ENCODE measurements at places on chromosomes 1 and 21.

DNA sequence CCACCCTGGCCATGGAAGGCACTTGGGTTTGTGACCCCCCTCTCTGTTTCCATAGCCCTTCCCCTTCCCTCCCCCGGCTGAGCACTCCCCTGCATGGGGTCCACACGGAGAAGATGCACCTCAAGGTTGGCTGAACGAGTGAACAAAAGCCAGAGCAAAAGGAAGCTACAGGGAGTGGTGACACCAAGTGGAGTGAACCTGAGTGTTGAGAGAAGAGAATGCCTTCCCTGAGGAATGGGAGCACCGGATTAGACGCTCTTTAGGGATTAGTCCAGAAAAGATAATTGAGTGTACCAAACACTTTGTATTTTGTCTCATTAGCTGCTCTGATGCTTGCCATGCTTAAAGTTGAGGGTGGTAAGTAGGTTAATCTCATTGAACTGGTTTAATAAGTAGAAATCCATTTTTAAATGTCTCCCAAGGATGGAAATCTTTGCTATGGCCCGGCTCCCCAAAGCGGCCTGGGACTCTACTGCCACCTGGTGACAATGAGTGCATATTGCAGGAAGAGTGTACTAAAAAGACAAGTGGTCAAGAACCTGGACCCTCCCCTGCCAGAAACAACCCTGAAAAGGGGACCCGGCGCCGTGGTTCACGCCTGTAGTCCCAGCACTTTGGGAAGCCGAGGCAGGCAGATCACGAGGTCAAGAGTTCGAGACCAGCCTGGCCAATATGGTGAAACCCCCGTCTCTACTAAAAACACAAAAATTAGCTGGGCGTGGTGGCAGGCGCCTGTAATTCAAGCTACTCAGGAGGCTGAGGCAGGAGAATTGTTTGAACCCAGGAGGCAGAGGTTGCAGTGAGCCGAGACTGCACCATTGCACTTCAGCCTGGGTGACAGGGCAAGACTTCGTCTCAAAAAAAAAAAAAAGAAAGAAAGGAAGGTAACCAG lies 150.6 kb upstream of the ZC3H12A start:
- peak; percentile 23 for DNase-seq

DNA sequence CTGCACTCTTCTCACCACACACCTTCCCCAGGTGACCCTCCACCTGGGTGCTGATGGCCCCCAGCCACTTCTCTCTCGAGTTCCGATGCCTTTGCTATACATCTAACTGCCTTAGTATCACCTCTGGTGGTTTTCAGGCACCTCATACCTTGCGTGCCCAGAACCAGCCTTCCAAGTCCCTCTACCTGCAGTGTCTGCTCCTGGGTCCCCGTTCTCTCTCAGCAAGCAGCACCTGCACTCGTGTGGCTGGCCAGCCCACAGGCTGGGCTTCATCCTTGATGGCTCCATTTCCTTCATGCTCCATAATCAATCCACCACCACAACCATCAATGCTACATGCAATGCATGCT lies 49.2 kb upstream of the EDN2 start:
- no peak for DNase-seq

DNA sequence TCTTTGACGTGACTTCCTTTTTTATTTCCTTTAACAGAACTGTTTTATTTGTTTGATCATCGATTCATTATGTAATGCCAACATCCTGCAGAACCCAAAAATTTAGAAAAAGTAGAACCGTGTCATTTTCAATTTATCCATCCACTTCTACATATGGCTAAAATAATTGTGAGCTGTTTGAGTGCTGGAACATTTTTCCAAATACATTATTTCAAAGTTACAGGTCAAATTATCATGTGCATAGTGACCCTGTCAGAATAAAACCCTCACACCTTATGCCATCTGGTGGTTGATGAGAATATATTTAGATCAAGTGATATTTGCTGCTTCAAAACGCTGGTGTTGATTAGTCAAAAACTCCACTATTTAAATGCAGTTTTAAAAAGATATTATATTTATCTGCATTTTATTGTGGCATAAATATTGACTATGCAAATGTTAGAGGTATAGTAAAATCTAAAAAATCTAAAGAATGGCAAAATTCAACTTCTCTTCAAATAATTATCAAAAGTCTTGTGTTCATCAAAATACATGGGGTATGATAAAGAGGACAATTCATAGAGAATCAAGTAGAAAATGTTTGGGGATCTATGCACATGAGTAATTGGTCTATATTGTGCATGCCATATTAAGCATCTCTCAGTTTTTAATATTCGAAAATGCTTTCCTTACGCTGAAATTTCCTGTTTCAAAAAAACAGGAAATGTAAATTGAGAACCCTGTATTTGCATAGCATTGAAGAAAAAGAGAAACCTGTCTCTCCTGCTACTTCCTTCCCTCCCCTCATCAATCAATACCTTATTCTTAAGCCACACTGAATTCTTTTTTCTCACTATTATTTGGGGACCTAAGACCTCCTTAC lies 39.7 kb downstream of the UBE2U start:
- DNase-seq: no peak

DNA sequence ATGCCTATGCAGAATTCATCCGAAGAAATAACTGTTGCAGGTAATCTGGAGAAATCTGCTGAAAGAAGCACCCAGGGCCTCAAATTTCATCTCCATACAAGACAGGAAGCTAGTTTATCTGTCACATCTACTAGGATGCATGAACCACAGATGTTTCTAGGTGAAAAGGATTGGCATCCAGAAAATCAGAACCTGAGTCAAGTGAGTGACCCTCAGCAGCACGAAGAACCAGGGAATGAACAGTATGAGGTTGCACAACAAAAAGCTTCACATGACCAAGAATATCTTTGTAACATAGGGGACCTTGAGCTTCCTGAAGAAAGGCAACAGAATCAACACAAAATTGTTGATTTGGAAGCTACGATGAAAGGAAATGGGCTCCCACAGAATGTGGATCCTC lies 24.0 kb upstream of the PLEKHM2 start:
- no peak for DNase-seq

GRCh38 chr1:79711001-79711431 lies 704.5 kb upstream of the ADGRL4 start:
- no peak for DNase-seq

- no peak for DNase-seq
These were observed 197.2 kb downstream of the CHRM3 start for GRCh38 chr1:239583536-239583935.

DNA sequence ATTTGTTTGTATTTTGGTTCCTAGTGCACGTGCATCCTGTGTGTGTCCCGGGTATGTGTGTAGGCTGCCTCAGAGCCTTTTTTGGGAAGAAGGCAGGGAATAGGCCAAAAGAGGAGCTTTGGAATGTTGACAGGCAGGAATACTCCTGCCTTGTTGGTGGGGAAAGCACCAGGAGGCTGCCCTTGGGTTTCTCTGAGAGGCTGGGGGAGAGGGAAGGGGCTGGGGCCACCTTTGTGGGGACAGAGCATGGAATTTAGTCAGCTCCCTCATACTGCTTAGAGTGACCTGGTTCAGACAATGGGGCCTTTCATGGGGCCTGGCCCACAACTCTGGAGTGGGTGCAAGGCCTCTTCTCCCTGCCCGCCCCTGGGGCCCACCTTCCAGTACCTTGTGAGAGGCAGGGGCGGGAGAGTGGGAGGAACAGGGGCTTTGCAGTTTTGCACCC lies 31.3 kb downstream of the ACOT11 start:
- no peak for DNase-seq
